ENCODE measurements at places on chromosomes 16 and 17.

DNA sequence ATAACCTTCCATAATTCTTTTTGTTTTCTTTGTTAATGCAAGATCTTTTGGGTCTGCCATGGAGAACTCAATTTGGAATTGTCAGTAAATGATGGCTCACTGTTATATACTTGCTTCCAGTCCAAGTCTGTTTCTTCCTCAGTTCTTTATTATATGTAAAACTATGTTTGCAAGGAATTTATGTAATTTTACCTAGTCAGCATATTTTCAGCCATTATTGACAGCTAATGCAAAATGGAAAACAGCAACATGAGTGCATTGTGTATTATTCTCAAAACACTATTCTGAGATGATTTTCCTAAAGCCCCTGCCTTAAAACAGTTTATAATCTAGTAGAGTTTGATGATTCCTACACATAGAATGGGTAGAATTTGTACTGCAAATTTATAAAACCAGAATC, 167.5 kb downstream of the TANC2 start:
- ATAC-seq = no peak

GRCh38 chr16:68592466-68593337, 52.4 kb upstream of the CDH3 start:
- no peak for ATAC-seq

DNA sequence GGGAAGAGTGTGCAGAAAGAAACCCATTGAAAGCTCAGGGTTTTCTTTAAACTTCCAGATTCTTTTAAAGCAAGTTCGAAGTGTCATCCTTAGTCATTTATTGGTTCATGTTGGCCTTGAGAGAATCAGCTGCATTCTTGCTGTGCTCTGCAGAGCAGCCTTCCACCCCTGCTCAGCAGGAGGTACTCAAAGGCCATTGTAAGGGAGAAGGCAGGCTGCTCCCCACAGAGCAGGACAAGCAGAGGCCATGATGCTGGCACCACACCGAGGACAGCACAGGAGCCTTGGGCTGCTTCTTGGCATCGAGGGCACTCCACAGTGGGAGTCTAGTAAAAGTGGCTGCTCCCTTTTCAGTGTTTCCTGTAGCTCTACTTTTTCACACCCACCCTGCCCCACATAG, 29.6 kb downstream of the NMT1 start:
- ATAC-seq = no peak

DNA sequence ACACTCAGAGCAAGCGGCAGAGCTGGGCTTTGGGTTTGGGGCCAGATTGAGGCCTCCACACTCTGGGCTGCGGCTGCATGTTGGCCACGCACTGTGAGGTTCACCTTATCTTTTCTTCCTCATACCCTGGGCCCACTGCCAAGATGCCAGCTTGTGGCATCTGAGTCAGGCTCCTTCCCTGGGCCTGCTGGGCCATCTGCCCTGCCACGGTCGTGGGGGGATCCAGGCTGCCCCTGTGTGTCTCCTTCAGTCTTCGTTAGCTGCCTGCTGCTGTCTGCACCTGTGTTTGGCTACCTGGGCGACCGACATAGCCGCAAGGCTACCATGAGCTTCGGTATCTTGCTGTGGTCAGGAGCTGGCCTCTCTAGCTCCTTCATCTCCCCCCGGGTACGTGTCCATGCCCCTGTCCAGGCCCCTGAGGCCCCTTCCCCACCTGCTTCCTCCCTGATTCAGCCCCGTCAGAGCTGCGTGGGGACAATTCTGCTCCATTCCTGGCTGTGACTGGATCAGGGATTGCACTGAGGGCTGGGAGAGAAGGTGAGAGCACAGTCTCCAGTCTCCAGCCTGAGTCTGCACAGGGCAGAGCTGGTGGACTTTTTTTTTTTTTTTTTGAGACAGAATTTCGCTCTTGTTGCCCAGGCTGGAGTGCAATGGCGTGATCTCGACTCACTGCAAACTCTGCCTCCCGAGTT, 11.2 kb downstream of the SPNS3 start:
- ATAC-seq = peak; percentile 68

DNA sequence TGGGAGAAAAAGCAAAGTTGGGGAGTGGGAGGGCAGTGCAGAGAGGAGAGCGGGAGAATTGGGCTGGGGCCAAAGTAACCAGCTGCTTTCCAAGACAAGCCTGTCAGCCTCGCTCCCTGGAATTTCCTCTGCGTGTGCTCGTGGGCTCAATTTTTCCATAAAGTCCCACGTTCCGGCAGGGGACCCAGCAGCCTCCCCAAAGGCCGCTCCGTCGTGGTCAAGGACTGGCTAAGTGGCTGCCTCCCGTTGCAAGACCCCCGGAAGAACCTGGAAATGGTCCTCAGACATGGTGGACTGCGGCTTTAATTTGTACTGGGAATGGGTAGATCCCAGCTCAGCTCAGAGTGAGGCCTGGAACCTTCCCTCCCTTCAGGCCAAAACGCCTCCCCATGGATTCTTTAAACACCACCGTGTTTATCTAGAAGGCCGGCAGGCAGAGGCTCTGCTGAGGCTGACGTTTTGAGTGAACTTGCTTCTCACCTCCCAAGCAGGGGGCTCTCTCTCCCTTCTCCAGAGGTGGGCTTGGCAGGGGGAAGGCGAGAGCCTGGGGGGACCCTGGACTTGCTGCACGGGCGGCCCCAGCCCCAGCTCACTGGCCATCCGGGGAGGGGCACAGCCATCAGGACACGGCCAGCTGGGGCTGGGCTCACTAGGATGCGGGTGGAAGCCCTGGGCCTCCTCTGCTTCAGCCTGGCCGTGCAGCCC, 190.0 kb downstream of the C16orf95 start:
- ATAC-seq = no peak

DNA sequence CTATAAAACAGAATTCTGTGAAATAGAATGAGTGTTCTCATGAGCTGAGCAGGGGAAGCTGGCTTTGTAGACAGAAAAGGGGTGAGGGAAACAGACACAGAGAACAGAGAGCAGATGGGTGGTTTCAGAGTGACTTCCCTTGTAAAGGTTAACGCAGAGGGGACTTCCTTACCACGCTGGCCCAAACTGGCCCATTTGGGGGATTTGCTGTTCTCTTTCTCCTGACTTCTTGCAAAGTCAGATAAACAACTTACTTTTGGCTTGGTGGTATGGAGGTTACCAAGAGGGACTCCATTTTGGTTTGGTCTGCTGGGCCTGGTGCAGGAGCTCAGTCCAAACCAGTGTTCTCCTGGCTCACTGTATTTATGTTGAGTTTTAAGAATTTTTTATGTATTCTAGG, 48.4 kb downstream of the SEC14L1 start:
- ATAC-seq = no peak

DNA sequence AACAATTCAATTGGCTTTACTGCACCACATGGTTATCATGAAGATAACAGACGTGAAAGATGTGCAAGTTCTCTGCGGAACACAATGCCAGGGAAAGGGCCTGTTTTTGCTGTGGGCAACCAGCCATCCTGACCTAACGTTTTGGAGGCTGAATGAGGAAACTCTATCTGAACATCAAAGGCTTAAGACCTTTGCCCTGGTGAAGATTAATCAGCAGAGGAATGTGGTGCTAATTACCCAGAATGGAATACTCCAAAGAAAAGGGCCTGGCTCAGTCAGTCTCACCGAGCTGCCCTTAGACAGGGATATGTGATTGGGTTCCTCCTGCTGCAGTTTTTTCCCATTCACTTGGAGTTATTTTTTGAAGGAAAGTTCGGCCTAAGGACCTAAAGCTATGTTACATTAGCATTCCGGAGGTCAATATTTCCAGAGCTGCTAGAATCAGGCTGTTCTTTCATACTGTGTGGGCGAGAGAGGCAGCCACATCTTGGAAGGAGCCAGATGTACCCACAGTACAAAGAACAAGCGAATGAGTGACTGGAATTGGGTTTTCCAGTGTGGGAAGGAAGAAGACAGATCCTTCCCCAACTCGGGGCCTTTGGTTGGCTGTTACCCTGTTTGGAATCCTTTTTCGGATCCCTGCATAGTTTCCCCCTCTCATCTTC, 15.5 kb downstream of the ASIC2 start:
- ATAC-seq = no peak

DNA sequence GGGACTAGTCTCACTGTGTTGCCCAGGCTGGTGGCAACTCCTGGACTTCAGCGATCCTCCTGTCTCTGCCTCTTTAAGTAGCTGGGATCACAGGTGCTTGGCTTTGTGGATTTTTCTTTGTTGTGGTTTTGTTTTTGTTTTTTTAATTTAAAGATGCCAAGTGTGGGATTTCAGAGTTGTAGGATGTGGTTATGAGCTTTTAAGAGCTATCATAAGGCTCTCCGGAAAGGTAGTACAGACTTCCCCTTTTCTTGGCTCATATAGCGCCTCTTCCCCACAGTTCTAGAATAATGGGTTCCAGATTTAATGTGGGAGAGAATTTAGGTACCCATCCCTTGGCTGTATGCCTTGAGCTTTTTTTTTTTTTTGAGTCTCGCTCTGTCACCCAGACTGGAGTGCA, 17.1 kb downstream of the AKAP1 start:
- no peak for ATAC-seq

DNA sequence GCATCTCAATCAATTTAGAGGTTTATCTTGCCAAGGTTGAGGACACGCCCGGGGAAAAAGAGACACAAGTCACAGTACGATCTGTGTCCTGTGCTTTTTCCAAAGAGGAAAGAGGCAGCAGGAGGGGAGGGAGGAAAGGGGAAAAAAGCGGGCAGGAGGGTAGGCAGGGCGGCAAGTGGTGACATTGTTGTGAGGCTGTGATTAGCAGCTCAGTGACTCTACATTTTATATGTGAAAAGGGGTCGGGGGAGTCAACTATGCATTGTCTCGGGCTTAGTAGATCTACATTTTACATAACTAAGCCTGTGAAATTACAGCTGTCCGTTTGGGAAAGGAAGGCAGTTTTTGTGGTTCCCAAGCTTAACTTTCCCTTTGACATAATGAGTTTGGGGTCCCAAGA, 22.2 kb upstream of the RIPOR1 start:
- no peak for ATAC-seq

GRCh38 chr17:81210868-81211267, 11.9 kb downstream of the CEP131 start:
- ATAC-seq = no peak

DNA sequence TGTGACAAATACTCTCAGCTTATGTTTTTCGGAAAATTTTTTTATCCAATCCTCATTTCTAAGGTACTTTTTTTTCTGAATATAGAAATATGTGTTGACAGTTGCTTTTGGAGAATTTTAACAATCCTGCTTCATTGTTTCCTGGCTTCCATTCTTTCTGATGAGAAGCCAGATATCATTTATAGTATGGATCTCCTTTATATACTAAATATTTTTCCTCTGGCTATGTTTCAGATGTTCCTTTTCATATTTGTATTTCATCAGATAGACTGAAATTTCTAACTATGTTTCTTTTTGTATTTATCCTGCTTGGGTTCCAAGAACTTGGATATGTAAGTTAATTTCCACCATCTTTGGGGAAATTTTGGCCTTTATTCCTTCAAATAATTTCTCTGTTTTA, 138.9 kb upstream of the CDH11 start:
- no peak for ATAC-seq

DNA sequence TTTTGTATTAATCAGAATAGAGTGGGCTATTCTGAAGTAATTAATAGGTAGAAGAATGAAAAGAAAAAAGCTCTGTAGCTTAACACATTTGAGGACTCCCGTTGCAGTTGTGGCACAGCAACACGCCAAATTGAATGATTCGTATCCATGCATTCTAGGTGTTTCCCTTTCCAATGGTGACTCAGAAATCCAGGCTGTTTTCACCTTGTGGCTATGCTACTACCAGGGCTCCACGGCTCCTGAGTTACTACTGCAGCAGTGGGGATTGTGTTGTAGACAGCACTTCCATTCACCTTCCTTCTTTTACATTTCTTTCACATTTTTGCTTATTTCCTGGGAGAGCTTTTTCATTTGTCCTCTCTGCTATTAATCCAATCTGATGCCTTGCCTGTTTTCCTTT, 1616.4 kb downstream of the CDH8 start:
- ATAC-seq = no peak

- ATAC-seq = no peak
These were observed 252.8 kb upstream of the FOXF1 start for GRCh38 chr16:86257546-86257945.

- ATAC-seq = peak; percentile 54
These were observed 8.9 kb upstream of the SEC14L1 start for GRCh38 chr17:77131904-77132303.

DNA sequence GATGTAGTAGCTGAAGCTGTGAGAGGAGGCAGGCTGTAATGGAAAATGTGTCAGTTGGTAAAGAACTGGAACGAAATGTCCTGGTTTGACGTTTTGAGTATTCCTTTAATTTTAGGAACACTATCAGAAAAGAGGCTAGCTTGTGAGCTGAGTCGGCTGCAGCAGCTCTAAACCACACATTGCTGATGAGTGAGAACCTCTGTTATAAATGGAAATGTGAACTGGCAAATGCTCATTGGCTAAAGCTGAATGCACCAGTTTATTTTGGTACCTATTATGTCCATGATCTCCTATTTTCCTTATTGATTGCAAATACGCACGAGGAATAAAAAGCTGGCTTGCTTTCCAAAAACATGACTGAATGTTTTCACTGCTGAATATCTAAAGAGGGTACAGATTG, 11.0 kb upstream of the WIPI1 start:
- no peak for ATAC-seq

- no peak for ATAC-seq
These were observed 150.0 kb upstream of the RBFOX1 start for GRCh38 chr16:7182510-7183109.

- no peak for ATAC-seq
These were observed 9.8 kb upstream of the SMTNL2 start for GRCh38 chr17:4574448-4575045.

DNA sequence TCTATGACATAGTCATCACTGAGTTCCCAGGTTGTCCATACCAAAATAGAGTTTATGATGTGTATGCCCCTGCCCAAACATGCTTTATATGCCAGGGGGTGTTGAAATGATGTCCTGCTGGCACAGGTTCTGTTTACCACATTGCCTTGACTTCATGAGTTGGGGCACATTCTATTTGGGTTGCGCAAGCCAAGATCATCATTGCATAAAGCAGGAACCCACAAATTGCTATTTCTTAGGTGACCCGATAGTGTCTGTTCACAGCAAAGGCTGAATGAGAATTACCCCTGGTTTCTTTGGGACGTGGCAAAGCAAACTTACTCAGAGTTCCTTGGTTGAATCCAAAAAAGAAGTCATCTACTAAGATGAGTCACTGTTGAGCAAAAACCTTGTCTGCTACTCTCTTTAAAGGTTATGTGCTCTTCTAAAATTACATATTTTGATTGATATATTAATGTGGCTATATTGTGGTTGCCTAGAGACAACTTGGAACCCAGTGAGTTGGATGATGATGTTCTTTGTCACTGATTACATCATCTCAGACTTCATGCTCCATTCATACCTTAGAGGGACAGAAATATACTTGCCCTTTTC, 912.6 kb upstream of the SOX9 start:
- peak; percentile 84 for ATAC-seq
